ENCODE measurements at places on chromosomes 16 and 17.

- DNase-seq = no peak
Observed at GRCh38 chr17:42438600-42439567, 15.8 kb upstream of the CAVIN1 start.

DNA sequence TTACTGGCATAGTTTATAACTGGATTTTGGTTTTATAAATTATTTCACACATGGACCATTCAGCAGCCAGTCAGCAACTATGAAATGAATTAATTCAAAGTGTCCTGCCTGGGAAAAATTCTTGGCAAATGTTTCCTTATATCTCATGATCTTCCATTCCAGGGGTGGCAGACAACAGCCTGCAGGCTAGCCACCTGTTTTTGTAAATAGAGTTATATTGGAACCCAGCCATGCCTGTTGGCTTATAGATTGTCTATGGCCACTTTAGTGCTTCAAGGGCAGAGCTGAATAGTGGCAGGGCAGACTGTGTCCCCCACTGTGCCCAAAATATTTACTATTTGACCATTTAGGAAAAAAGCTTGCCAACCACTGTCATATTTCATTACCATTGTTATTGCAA lies 613.7 kb downstream of the TMEM114 start:
- no peak for DNase-seq

DNA sequence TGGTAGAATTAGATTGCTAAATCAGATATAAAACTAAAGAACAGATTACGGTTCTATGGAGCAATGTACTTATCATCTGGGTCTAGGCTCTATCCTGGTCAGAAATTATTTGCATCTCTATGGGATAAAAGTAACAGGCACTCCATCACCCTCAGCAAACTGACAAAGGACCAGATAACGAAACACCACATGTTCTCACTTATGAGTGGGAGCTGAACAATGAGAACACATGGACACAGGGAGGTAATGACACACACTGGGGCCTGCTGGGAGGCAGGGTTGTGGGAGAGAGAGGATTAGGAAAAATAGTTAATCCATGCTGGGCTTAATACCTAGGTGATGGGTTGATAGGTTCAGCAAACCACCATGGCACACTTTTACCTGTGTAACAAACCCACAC lies 61.9 kb downstream of the MPHOSPH6 start:
- no peak for DNase-seq

- DNase-seq = no peak
Observed at GRCh38 chr17:75439287-75439686, 17.1 kb upstream of the TMEM94 start.

DNA sequence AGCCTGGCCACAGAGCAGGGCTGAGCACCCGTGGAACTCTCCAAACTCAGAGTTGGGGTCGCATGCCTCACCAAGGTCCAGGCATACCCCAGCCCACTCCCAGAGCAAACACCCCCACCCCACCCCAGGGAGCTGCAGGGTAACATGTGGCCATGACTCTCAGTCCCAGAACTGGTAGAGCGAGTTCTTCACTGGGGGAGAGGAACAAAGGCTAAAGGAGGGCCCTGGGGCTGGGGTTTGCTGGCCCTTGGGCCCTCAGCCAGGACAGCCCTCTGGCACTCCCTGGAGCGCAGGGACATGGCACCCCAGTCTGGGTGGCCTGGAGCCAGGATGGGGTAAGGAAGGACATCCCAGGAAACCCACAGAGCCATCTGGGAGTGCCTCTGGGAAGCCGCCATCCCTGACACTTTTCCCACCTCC lies 4.2 kb downstream of the HID1 start:
- no peak for DNase-seq

DNA sequence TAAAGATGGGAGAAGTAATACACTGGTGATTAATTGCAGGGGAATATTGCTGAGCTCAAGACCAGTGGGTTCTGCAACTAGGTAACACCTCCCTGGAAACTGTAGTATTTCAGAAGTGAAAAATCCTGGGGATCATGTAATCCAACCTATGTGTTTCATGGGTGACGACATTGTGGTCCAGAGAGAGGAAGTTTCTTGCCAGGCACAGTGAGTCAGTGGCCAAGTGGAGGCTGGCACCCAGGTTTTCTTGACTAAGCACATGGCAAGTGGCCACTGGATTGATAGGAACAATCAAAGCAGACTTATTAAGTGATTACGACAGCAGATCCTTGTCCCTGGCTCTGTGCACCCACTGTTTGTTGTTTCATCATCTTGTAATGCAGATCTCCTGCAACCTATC lies 14.6 kb upstream of the CIITA start:
- DNase-seq = no peak

DNA sequence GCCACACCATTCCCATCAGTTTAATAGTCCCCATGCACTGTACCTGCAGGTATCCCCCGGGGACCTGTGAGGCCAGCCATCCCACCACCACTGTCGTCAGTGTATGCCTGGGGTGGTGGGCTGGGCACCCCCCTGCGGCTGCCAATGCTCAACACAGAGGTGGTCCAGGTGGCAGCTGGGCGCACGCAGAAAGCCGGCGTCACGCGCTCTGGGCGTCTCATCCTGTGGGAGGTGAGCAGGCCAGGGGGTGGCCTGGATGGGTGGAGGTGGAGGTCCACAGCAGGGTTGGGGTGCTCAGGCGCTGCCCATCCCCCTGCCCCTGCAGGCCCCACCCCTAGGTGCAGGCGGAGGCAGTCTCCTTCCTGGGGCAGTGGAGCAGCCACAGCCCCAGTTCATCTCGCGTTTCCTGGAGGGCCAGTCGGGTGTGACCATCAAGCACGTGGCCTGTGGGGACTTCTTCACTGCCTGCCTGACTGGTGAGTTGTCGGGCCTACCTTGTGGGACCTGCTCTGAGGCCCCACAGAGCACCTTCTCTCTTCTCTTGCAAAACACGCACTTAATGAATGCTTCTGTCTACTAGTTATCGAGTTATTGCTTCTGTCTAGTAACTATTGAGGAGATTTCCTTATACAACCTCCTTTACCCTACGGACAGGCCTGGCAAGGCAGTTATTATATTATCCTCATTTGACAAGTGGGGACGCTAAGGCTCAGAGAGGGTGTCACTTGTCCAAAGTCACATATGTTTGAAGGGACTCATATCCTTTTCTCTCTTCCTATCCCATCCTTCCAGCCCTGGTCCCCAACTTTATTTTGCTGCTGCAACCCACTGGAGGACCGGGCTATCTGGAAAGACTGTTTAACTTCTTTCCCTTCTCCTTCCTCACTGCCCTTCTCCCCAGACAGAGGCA lies 5.8 kb upstream of the TRAF4 start:
- no peak for DNase-seq

DNA sequence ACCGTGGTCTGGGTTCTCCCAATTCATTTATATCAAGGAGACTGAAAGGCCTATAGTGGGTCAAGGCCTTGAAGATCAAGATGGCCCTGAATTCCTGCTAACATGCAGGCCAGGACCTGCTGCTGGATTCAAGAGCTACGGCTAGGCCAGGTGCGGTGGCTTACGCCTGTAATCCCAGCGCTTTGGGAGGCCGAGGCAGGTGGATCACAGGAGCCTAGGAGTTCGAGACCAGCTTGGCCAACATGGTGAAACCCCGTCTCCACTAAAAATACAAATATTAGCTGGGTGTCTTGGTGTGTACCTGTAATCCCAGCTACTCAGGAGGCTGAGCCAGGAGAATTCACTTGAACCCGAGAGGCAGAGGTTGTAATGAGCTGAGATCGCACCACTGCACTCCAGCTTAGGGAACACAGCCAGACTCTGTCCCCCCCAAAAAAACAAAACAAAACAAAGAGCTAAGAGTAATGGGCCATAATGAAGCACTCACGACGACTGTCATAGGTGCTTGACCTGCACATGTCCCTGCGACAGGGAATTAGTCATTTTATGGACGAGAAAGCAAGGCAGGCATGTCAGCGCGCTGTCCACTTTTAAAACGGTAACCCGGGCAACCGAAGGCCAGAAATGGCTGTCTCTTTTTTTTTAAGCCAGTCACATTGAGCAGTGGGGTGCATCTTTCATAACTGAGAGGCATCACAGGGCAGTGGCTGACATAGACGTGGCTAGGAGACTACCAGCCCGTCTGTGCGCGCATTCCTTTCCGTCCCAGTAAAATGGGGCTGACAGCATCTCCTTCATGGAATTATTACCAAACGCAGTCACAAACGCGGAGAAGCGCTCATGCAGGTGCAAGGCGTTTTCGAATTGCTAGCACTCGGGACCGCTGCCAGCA lies 1.0 kb upstream of the FBRS start:
- DNase-seq = no peak

DNA sequence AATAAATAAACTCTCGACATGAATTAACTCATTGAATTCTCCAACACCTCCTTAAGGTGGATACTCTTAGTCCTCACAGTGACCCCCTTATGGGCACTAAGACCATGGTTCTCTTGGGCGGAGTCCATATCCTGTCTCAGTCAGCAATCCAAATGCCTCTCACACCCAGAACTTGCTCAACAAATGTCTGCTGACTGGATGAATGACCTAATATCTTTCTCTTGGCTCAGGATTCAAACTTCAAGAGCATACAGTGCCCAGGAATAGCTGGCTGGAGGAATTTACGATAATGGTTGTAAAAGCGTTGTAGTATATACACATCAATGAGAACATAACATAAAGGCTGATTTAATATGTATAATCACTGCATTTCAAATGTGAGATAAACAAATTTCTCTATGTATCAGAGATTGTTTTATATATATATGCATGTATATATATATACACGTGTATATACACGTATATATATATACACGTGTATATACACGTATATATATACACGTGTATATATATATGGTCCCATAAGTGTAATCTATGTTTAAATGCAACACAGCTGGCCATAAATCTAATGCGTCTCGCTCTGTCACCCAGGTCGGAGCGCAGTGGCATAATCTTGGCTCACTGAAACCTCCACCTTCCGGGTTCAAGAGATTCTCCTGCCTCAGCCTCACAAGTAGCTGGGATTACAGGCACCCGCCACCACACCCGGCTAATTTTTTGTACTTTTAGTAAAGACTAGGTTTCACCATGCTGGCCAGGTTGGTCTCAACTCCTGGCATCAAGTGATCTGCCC lies 6.5 kb upstream of the UBB start:
- DNase-seq = no peak

DNA sequence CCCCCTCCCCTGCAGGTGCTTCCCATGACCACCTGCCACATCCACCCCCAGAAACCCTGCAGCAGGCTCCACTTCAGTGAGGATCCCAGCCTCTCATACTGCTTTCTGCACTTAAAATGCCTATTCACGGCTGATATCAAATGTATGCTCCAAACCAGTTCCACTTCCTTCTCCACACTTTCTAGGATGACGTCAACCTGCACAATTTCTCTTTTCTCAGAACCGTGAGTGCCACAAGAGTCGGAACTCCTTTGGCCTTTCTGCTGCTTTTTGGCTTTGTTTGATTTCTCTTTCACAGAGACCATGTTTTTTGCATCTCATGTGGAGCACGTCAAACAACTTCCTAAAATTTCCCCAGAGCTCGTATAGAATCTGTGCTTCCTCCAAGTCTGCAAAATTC lies 378.8 kb upstream of the TNRC6C start:
- DNase-seq = no peak

GRCh38 chr17:43809121-43809520 lies 23.8 kb downstream of the MPP3 start:
- no peak for DNase-seq

GRCh38 chr17:31226373-31226772 lies 70.7 kb downstream of the OMG start:
- no peak for DNase-seq

GRCh38 chr16:57863434-57864160 lies 61.3 kb upstream of the KIFC3 start:
- DNase-seq = no peak

- DNase-seq = no peak
Observed at GRCh38 chr17:7834542-7834956, 532 bp downstream of the KDM6B start.

- no peak for DNase-seq
Observed at GRCh38 chr16:19844945-19845641, 39.6 kb downstream of the GPRC5B start.

GRCh38 chr16:56950455-56950854 lies 11.3 kb upstream of the CETP start:
- no peak for DNase-seq

DNA sequence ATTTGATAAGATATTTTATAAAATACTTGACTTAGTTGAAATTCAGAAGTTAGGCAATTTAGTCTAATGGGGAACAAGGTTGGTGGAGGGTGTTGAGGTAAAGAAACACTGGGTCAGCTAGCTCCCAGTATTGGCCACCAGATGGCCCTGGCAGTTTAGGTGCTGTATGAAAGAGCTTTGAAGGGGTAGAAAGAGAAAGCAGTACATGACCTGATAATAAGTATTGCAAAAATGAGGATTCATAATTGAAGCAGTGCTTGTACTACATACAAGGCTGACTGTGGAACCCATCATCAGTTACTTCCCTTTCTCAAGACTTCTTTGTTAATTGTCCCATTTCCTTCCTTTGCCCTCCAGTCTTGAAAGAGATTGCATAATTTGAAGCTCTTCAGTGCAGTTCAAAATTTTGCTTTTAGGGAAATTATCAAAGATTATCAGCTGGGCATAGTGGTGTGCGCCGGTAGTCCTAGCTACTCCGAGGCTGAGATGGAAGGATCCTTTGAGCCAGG lies 29.4 kb downstream of the TANC2 start:
- no peak for DNase-seq

- no peak for DNase-seq
Observed at GRCh38 chr17:32342603-32343325, 791 bp upstream of the C17orf75 start.

GRCh38 chr16:19389246-19389645 lies 28.4 kb upstream of the TMC5 start:
- no peak for DNase-seq

- DNase-seq = no peak
Observed at GRCh38 chr17:64135000-64135399, 5.1 kb upstream of the ERN1 start.

DNA sequence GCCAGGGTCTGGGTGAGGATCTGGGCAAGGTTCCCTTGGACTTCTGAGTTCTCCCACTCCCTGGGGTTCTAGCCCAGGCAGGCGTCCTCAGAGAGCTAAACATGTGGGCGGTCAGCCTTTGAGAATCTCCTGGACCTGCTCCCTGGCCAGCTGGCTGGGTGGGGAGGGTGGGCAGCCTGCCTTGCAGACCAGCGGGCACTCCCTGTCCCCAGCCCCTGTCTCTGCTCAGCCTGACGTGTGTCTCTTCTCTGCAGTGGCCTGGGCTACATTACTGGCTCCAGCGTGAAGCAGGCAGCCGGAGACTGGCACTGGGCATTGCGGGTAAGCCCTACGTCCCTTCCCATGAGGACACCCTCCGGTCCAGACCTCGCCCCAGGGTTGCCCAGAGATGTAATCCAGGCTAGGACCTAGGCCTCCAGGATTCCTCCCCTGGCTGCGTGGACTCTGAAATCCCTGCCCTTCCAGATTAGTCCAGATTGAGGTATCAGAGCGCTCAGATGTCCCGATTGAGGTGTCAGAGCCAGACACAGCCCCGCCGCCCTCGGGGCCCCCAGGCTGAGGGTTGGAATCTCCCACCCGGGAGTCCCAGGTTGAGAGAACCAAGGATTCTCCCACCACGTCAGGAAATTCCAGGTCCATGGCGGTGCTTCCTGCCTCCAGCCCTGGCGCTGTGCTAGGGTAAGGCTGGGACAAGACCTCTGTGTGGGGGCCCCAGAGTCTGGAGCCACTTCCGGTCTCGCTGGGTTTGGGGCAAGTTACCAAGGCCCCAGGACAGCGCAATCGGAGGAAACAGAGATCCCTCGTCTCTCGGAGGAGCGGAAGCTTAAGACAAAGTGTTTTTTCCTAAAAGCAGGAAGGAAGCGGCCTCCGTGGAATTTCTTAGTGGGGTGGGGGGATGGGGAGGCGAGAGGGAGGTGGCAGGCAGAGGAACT lies 24.1 kb downstream of the MYBBP1A start:
- DNase-seq = no peak

Data from stimulated activated CD4-positive, alpha-beta T cell treated with anti-CD3 and anti-CD28 coated beads, Interleukin-1b, Interleukin-23, amount 100 ng/mL, for 1 hour (primary cell).